DMS153 (cell line): ENCODE measurements at places on chromosomes 7 and 10.

- no peak for DNase-seq
Observed at GRCh38 chr10:110456523-110457091, 41.1 kb upstream of the DUSP5 start.

DNA sequence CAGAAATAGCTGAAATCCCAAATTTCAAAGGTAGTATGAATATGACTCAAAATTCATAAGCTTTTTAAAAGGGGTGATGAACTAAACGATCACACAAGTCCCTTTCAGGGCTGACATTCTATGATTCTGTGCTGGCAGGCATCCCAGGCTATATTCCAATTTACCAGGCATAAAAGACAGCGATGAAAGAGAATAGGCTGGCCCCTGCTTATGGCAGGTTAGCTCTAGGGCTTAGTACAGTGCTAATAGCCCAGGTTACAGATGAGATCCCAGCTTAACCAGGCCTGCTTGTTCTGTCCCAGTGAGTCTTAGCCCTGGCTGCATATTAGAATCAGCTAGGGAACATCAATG lies 56.4 kb downstream of the CDHR3 start:
- no peak for DNase-seq

DNA sequence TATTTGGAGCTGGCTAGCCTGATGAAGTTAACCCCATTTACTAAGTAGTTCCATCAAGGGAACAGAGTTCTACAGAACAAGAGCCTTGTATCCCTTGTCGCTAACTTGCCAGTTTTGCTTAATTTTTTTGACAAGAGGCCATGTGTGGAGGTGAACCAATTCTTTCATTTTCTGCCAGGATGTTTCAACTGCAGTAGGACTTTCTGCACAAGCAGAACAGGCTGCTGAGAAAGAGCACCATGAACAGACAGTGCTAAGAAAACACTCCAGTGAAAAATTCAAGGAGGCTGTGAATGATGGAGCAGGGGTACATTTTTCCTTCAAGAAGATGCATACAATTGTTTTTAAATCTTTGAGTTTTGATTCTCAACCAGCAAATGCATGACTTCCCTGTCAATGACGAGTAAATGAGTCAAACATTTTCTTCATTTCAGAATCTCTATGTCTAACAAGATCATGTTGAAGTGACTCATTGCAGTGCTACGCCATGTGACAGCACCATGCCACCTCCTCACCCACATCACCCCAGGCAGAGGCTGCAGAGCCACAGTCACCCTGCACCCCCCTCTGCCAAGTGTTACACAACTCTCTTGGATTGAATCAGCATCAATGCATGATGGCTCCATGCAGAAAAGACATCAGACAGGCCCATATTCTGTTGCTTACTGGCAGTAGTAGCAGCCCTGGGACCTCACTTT lies 193.1 kb downstream of the COBL start:
- no peak for DNase-seq

DNA sequence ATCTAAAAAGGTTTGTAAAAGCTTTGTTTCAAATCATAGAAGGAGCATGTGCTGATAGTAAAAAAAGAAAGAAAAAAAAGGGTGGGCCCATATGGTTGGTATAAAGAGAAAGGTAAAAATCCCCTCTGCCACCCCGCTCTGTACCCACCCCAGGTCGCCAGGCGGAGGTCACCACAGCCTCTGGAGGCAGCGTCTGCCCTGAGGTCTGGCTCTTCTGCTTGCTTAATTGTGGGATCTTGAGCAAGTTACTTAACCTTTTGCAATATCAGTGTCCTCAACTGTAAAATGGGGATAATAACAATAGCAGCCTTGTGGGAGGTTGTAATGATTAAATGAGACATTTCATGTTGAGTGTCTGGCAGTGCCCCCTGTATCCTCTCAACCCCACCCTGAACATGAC lies 10.7 kb upstream of the PCBD1 start:
- DNase-seq = no peak

DNA sequence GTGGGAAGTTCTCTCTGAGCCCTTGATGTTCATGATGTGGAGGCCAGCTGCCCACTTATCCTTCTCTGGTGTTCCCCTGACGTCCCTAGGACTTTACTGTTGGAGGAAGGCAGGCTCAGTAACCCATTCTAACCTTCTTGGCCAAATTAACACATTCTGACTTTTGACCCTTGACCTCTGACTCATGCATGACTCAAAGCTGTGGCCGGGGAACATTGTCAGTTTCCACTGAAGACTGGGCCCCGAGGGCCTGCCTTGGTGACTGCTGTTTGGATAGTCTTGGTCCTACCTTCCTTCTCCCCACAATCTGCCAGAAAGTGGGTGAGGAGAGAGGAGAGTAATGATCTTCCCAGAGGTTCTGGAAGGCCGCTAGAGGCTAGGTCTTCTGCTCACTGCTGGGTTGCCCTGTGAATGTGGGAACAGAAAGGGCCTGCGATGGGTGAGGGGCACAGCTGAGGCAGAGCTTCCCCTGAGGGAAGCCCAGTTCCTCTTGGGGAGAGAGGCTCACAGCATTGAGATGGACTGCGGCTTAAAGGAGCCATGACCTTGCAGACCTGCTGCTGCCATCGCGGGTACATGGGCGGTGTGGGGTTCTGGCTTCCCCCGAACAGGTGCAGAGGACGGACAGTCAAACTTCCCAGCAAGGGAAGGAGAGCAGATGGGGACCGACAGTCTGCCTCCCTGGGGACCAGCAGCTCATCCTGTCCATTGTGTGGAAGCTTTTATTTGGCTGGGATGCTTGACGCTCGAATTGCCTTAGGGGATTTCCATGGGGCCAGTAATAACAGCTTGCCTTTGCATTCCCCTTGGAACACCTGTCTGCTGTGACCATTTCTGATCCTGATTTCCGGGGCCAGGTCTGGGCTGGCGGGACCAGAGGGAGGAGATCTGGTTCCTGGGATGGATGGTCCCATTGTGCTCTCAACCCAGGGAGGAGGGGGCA lies 43.8 kb downstream of the ADAMTS14 start:
- peak; percentile 94 for DNase-seq

- no peak for DNase-seq
Observed at GRCh38 chr7:134532180-134532953, 5.0 kb downstream of the AKR1B10 start.

DNA sequence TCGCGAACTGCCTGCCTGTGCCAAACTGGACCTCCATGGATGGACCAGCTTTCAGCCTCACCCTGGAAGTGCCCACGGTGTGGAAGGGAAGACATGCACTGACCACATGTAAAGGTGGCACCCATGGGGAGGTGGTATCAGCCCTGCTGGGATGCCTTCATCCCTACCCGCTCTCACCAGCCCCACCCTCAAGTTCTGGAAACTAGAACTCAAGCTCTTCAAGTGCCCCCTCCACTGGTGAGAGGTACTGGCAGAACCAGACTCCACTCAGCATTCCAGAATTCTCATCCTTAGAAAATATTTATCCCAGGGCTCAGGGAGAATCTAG lies 5.9 kb downstream of the ZNF488 start:
- DNase-seq = no peak
